ENCODE measurements at places on chromosomes 4 and X. TPM values are rescaled to one million over a fixed set of nuclear protein-coding genes. Genes with fewer than 3 reads are reported as not detected.

The RNF175 gene
- not detected for total RNA-seq

The RAI2 gene
- not detected for total RNA-seq

The CFAP47 gene
- 0.03 TPM for total RNA-seq

- no peak for DNase-seq
These were observed 2.2 kb upstream of the NKX1-1 start for GRCh38 chr4:1408418-1408817.

DNA sequence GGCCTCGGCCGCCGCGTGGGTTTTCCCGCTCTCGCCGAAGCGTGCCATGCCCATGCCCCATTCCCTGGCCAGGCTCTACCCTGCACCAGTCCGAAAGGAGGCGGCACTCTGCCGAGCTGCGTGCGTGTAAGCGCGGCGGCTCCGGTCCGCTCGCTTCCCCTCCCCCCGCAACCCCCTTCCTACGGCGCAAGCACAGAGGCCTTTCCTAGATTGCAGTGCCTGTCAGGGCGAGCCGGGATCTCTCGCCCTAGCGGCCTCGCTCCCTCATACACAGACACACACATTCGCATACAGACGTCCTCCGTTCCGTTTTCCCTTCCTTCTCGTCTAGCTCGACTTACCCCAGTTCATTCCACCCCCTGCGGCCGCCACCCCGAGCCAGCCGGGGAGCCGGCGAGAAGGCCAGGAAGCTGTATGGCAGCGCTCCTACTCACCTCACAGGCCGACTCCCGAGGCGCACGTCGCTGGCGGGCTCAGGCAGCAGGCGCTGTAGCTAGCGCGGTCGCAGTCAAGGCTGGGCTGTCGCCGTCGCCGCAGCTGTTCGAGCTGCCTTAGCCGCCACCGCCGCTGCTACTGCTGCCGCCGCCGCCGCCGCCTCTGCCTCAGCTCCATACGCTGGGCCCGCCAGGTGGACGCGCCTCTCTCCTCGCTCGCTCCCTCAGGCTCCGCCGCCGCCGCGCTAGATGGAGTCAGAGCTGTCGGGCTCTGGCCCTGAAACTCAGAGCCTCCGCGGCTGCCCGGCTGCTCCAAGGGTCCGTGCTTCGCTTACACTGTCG is 615 bp downstream of the NEXMIF start:
- DNase-seq, result no peak

- no peak for DNase-seq
These were observed 1.0 kb upstream of the DCK start for GRCh38 chr4:70992391-70992881.

DNA sequence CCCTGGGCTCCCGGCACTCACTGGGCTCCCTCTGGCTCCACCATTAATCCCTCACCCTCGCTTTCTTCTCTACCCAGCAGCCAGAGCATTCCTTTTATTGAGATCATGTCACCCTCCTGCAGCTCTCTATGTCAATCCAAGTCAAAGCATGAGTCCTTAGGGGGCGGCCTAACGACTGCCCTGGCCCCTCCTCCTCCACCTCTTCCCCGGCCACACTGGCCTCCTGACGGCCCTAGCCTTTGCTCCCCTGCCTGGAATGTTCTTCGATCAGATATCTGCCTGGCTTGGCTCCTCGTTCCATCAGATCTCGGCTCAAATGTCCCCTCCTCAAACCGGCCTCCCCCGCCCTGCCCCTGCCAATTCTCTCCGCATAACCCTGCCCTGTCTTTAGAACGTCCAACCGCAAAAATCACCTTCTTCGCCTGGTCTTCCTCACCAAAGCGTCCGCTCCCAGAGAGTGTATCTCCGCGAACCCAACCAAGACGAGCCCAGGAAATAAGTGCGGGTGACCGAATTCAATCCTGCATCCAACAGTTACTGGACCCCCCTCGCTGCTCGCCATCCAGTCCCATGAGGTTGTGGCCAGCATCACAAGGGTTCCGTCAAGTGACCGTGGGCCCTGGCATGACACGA is 722 bp upstream of the PNCK start:
- no peak for DNase-seq

Data from GM12878 (cell line).